ENCODE measurements at places on chromosomes 1 and 21.

DNA sequence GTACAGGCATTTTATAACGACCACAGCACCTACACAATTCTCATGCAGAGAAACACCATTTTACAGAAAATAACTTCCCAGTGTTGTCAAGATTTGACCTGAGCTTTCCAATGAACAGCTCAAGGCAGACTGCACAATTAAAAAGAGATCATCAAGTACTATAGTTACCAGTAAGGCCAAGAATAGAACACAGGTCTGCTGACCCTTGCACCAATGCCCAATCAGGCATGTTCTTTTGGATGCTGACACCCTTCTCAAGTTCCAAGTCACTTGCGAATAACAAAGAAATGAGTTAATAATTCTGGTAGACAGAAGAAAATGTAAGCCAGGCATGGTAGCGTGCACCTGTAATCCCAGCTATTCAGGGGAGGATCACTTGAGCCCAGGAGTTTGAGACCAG lies 101.9 kb downstream of the SLC45A1 start:
- ATAC-seq = no peak

- no peak for ATAC-seq
Measured at GRCh38 chr1:226631229-226632000, 82.9 kb downstream of the STUM start.

DNA sequence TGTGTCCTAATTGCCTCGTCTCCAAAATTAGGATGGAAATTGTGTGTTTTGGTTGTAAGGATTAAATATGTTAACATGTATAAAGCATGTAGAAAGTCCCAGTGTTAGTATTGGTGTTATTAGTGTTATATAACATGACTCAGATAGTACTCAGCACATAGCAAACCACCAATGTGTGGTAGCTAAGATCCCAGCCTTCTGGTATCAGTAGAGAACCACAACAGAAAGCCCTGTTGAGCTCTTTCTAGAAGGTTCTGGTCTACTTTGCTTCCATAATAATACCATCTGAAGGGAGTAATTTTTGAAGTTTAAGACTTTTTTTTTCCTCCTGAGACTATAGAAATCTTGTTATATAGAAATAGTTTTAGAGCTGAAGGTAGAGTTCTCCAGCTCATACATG lies 259.3 kb upstream of the SGIP1 start:
- no peak for ATAC-seq

DNA sequence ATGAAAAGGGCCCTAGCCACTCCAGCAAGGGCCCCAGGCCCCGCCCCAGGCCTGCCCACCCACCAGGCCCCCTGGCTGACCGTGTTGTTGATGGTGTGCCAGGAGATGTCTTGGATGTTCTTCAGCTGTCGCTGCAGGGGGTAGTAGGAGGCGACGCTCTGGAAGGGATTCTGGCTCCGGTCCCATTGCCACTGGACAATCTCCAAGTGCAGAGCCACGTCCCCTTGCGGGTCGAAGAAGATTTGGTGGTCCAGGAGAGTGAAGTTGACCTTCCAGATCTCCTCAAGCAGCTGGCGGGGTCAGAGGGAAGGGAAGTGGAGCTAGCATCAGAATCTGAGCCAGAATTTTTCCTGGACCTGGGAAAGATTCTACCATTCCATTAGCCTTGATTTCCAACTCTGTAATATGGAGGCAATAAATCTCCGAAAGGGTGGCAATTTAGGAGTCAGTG lies 10.2 kb downstream of the TAS1R2 start:
- no peak for ATAC-seq

DNA sequence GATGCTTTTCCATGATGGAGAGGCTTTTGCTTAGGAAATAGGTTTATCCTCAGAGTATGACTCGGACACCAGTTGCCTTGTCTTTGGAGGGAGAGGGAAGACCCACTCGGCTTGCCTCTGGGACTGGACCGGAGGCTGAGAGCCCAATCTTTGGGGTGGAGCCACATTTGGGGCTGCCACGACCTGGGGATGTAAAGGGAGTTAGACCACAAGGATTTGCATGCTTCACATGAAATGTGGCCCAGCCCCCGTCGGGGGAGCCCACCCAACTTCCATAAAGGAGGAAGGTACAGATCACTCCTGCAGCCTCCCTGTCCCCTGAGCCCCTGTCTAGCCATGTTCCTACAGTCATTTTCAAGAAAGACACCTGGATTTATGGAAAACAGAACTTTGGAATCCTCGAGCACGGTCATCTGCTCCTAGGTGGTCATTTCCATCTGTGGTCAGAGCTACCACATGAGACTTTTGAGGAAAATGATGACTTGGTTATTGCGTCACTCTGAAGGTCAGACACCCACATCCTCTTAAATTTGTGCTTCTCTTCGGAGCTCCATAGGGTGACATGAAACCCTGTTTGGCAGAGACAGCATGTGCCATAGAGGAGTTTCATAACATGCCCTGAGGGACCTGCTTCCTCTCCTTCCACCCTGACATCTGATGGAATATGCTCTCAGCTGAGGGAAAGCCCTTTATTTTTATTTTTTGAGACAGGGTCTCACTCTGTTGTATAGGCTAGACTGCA lies 99.4 kb upstream of the SLC45A1 start:
- ATAC-seq = no peak

DNA sequence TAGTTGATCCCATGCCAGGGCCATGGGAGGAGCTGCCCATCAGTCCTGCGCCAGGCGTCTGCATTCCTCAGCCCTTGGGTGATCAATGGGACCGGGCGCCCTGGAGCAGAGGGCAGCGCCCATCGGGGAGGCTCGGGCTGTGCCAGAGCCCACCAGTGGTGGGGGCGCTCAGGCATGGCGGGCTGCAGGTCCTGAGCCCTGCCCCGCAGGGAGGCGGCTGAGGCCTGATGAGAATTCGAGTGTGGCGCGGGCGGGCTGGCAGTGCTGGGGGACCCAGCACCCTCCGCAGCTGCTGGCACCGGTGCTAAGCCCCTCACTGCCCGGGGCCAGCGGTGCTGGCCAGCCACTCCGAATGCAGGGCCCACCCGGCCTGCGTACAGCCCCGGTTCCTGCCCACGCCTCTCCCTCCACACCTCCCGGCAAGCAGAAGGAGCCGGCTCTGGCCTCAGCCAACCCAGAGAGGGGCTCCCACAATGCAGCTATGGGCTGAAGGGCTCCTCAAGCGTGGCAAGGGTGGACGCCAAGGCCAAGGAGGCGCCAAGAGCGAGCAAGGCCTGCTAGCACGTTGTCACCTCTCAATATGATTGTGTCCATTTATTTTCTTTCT lies 238.1 kb upstream of the OLFM3 start:
- peak; percentile 45 for ATAC-seq

DNA sequence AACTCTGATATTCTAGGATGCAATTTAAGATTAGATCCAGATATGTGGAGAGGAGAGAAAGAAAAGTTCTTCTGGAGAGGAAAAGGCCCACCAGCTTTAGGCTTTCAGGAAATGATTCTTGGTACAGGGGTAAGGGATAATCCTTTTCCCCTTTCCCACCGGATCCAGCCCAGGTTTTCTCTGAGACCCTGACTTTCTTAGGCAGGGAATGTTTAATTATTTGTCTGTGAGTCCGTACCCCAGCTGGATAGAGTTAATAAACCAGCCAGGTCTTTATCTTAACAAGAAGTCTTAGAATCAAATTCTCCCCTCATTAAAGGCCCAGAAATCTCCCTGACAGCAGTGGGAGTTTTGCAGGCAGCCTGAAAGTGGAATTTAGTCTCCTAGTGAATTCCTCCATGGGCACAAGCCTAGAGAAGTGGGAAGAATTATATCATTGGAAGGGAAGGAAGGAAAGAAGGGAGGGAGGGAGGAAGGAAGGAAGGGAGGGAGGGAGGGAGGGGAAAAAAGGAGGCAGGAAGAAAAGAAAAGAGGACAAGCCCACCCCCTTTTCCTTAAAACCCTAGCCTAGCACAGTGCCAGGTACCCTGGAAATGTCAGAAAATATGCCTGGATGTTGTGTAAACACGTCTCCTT lies 189.0 kb downstream of the PLPP3 start:
- ATAC-seq = no peak

GRCh38 chr1:227707846-227708245 lies 27.3 kb downstream of the JMJD4 start:
- ATAC-seq = no peak

DNA sequence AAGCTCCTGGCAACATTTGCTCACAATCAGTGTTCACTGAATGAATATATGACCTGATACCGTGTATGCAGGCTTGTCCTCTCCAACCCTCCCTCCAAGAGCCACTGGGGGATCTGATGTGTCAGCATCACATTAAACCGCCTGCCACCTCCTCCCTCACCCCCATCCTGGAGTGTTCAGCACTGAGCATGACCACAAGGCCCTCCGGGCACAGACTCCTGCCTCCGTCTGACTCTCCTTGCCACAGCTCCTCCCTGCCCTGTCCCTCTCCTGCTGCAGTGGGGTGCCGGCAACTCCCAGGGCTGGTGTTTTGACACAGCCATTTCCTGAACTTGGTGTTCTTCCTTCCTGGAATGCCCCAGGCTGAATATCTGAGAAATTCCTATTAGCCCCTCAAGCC lies 136.7 kb downstream of the FCRL5 start:
- ATAC-seq = no peak

GRCh38 chr1:29732453-29732852 lies 496.1 kb downstream of the PTPRU start:
- no peak for ATAC-seq

- no peak for ATAC-seq
Measured at GRCh38 chr1:227915564-227916553, 31.9 kb downstream of the WNT9A start.

DNA sequence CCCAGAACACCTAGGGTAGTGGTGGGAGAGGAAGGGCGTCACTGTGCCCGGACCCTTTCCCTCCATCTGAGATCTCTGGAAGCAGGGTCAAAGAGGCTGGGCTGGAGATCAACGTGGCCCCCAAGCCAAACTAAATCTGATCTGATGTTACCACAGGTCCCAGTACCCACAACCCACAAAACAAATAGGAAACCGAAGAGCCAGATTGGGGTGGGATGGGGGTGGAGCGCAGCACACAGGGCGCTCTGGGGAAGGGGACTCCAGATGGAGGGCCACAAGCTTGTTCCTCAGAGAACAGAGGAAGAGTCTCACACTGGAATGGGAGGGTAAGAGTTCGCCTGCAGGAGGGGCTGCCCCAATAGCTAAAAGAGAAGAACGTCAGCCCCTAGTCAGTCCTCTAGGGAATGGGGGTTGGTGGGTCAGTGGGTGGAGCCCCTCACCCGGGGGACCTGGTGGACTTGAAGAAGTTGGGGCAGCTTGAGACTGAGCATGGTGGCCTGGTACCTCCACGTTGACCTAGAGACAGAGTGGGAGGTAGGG lies 1.5 kb downstream of the PAQR6 start:
- no peak for ATAC-seq

- ATAC-seq = no peak
Measured at GRCh38 chr1:178371235-178371634, 125.5 kb downstream of the CLEC20A start.

DNA sequence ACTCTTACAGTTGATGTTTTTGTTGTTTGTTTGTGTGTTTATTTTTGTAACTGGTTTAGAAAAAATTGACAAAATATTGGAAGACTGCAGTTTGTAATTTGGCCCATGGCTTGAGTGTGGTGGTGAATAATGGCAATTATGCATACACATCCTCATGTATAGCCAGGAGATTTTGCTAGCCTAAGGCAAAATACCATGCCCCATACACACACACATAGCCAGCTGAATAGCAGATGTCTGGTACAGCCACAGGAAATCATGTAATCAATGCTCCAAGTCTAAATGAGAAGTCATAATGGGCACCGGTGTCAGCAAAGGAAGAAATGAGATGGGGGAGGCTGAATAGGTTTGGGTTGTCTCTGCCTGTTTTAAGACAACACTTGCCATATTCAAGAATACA lies 135.2 kb upstream of the COA6 start:
- no peak for ATAC-seq

GRCh38 chr1:45644661-45645060 lies 20.8 kb upstream of the CCDC17 start:
- ATAC-seq = no peak

GRCh38 chr1:214419650-214420049 lies 131.8 kb downstream of the PTPN14 start:
- ATAC-seq = no peak

DNA sequence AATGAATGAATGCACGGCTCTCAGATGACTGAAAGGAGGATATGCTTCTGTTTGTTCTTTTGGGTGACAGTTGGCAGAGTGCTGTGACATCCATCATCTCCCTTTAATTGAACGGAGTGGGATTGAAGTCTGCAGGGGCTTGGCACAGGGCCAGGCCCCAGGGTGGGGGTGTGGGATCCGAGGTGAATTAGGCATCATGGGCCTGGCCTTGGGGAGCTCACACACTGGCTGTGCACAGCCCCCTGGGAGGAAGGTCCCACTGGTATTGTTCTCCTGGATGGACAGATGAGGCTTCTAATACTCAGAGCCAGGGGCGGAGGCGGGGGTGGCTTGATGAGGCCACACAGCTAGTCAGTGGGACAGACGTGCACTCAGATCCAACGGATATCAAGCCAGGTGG lies 19.3 kb downstream of the EPHB2 start:
- no peak for ATAC-seq

- no peak for ATAC-seq
Measured at GRCh38 chr1:5692664-5693063, 299.6 kb downstream of the NPHP4 start.

- no peak for ATAC-seq
Measured at GRCh38 chr1:225885336-225885735, 3.2 kb upstream of the TMEM63A start.

DNA sequence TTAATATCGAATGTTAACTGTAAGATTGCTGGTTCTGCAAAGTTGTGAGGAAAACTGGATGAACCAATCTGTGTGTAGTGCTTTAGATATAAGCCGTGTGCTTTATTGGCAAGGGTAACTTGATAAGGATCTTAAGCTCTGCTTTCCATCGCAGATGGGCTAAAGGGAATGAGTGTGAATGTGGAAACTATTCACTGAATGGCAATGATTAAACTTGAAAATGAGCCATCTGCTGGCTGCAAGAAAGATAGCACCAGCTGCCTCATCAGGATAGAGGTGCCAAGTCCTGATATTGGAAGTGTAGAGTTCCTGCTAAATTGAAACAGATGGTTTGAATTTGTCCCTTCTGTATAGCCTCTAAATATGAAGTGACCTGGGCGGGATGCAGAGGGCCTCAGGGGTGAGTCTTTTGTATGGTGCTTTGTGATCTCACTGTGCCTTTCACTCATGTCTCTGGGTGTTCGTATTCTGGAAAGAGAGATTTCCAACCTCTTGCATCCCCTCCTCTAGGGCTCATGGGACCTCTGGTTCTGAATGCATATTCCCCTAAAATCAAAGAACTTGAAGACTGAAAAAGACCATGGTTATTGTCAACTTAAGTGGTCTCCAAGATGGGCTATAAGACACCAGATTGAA lies 9.2 kb downstream of the FCRL3 start:
- ATAC-seq = peak; percentile 54

DNA sequence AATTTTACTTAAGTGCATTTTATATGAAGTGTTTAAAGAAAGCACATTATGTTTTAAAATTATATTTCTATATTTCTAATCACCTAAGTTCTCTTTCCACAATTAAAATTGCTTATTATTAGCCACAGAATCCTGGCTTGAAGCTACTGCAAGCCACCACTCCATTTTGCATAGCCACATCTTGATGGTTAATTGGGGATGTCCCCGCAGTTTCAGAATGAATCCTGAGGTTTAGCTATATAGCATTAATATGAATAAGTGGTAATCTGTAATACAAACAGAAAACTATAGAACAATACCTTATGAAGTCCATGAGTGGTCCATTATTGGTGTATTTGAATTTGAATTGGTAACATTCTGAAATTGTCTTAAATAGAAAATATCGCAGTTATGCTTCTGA lies 11.6 kb upstream of the GOLPH3L start:
- peak; percentile 83 for ATAC-seq
